ENCODE measurements at places on chromosomes 4 and X.

DNA sequence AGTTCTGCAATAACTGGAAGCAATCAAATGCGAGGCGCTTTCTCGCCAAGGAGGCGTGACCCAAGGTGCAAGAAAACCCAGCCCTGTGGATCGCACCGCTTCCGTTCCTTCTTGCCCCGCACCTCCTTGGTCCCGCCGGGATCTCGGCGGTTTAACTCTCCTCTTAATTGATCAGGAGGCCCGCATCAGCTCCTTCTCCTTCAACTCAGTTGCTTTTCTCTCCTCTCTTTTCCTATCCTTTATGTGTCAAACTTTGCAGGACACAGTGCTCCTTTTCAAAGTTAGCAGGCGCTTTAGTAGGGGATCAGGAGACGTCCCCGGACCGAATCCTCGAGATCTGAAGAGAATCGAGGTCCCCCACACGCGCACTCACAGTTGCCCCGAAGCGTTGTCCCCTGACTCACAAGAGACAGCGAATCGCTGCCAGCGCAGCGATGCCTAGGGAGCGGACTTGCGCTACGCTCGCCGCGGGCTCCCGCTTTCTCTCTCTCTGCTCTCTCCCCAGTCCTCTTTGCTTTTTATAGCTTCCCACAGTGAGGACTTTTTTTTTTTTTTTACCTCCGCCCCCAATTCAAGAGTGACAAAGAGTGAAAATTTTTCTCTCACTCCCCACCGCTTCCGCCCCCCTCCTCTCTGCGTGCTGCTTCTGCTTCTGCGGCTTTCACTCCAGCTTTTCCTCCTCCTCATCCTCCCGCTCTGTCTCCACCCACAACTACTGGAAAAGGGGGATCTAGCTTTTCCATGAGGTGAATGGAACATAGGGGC is at the start of gene DKK2:
Gene DKK2 (minus strand): TSS at position 495 of the 765 bp plus-strand sequence. CDS start 722 bp downstream, outside the sequence.
- peak; percentile 78 for DNase-seq

DNA sequence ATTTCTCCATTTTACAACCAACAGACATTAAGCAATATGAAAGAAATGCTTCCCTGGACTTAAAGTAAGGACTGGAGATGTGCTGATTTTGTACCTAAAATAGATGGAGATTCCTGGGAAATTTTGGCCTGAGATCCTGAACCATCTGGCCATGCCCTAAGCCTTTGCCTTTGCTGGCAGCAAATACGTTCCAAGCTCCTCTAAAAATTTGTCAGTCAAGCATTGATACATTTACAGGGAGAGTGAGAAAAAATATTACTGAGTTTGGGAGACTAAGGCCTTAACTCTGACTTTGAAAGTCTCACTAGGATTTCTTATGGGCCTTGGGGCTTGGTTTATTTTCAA is 63.9 kb downstream of the FHDC1 start:
- no peak for DNase-seq

DNA sequence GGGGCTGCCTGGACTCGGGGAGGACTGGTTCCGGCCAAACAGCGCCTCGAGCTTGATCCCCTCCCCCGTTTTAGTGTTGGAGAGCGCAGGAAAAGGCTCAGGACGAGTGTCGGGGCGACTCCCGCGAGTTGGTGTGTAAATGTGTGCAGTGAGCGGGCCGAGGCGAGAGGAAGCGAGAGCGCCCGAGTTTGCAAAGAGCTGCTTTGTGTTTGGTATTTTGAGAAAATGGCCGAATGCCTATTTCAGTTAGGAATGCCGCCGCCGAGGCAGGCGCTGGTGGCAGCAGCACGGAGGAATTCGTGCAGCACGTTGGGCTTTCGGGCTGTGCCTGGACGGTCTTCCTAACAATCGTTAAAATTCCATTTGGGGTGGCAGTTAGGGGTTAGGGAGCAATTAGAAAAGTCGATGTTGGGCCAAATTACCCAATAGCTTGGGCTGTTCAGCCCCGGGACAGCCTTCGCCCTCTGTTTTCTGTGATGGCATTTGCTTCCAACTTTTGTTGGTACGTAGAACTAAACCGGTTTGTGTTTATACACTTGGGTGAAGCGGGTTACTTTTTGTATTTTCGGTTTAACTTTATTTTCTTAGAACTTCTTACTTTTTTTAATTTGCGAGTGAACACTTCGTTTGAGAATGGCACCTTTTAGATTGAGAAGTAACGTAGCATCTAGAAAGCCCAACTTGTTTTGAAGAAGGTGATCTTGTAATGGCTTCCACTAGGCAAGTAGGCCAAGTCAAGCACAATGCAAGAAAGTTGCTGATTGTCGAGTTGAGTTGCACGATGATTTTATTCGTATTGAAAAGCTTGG is 1.6 kb downstream of the REST start:
- no peak for DNase-seq

DNA sequence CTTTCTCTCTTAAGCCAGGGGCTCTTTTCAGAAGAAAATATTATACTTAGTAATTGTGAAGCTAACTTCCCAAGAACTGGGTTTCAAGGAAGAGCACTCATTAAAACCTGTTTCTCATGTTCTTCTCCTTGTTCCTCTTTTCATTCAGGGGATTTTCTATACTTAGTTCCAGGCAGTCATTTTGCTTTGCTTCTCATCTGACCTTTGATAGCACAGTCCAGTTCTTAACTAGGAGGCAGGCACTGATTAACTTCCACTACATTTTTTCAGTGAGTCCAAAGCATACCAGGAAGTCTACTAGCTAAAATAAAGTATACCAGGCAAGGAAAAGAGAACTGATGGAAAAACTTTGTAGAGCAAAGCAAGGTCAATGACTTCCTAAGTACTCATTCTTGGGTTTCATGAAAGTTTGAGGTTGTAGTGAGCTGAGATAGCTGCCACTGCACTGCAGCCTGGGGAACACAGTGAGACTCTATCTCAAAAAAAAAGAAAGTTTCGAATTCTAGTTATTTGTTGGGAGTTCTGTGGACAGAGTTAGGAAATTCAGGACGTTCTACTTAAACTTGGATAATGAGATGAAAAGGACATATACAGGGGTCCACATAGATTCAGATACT is 190.1 kb upstream of the HS3ST1 start:
- no peak for DNase-seq

GRCh38 chr4:38820329-38821061 is 15.9 kb upstream of the TLR1 start:
- DNase-seq, result no peak

DNA sequence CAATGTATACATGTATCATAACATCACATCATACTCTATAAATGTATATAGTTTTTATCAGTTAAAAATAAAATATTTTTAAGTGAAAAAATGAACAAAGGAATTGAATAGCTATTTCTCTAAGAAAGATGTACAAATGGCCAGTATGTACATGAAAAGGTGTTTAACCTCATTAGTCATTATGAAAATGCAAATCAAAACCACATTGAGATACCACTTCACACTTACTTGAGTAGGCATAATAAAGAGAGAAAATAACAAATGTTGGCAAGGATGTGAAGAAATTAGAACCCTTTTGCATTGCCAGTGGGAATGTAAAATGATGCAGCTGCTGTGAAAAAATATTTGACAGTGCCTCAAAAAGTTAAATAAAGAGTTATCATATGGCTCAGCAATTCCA is 95.5 kb downstream of the IRS4 start:
- no peak for DNase-seq

- DNase-seq, result no peak
These were observed 386.4 kb upstream of the RPS6KA3 start for GRCh38 chrX:20653070-20653469.

DNA sequence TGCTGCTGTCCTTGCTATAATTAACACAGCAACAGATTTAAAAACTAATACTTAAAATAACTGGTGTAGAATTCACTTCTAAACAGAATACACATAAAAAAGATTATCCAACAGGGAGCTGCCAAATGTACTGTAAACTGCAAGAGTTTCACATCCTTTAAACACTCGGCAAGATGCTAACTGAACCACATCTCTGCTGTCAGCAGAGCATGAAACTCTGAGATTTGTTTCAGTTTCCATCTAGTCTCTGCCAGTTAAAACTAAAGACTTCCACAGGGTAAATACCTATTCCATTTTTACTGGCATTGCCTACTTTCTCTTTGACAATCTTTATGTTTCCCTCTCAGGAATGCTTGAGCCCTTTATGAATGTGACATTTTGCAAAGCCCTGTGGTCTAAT is 127.7 kb downstream of the SLC7A11 start:
- no peak for DNase-seq

GRCh38 chr4:149896432-149896831 is 80.8 kb upstream of the IQCM start:
- peak; percentile 39 for DNase-seq

DNA sequence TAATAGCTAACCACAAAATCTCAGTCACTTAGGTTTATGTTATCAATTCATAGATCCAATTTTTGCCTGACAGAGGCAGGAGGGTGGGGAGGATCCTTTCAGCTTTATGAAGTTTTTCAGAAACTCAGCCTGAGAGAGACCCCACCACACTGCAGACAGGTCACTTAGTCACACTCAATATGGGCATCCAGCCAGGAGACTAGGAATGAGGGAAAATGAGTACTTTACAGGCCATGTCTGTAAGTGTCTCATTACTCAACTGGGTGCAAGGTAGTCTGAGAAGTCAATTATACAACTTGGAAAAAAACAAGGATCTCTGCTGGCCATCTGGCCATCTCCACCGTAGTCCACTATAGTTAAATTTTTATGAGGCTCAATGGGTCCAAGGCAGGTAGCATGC is 365.9 kb downstream of the INPP4B start:
- no peak for DNase-seq

DNA sequence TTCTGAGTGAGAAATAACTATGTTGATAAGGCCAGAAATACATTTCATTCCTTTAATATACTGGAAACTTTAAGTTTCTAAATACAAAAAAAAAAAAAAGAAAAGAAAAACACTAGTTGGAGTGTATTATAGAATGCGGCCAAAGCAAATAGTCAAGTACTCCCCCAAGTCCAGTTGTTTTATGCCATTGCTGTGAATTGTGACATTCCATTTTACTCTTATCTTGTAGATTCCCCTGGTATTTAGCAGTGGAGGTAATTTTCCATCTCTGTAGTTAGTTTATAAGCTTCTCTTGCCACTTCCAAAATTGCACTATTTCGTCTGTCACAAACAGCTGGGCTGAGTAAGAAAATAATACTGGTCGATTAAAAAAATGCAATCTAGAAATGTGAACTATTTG is 426.0 kb downstream of the PCDH18 start:
- no peak for DNase-seq

DNA sequence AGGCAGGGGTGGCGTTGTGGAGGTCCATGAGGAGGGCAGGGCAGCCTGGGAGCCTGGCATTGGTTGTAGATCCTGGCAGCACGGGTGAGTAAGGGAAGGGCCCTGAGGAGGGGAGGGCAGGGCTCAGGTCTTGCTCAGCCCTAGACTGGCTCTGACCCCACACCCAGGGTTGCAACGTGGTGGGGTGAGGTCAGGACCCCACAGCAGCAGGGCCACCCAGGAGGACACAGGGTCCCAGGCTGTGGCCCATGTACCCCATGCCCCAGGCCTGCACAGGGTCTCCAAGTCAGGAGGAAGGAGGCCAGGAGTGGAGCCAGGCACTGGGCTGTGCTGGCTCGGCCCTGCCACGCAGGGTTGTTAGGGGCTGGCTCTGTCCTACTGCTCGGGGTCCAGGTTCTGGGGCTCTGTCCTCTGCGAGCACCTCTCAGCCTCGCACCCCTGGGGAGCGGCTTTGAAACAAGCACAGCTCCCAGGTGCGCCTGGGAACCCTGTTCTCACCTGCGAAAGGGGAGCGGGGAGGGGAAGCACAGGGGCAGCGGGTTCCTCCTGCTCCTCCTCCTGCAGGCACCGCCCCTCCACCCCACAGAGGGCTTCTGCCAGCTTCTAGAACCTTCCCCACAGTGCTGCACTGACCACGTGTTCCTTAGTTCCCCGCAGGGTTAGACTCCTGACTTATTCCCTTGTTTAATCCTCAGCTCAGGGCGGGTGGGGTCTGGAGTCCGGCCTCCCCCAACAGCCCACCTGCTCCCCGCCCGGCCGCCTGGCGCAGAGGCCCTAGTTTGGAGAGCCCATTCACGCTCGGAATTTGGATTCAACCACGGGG is 20.4 kb downstream of the MSANTD1 start:
- peak; percentile 47 for DNase-seq

DNA sequence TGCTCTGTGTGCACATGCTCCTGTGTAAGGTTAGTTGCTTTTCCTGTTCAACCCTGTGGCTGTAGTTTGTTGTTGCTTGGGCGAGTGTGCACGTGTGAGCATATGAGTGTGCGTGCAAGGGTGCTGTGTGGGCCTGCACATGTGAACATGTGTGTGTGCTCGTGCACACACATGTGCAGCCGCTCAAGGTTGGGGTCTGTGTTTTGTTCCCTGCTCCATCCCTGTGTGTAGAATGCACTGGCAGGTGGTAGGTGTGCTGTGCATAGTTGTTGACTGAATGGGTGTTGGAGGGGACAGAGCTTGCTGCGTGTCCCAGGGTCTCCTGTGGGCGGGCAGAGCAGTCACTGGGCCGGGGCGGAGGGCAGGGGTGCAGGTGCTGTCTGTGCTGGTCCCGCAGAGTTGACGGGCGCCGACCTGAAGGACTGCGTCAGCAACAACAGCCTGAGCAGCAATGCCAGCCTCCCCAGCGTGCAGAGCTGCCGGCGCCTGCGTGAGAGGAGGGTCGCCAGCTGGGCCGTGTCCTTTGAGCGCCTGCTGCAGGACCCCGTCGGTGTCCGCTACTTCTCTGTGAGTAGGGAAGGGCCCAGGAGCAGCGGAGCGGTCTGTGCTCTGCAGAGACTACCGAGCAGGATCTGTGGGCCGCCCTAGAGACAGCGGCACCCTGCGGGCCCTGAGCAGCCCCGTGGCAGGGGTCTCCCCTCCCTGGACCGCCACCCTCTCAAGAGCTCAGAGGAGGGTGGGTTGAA is 27.9 kb upstream of the HGFAC start:
- peak; percentile 14 for DNase-seq

- no peak for DNase-seq
These were observed 1.4 kb upstream of the CAMK2D start for GRCh38 chr4:113763029-113763285.

- no peak for DNase-seq
These were observed 30.0 kb upstream of the APELA start for GRCh38 chr4:164847016-164847415.

GRCh38 chrX:43970528-43970927 is 2.7 kb downstream of the NDP start:
- DNase-seq, result no peak

DNA sequence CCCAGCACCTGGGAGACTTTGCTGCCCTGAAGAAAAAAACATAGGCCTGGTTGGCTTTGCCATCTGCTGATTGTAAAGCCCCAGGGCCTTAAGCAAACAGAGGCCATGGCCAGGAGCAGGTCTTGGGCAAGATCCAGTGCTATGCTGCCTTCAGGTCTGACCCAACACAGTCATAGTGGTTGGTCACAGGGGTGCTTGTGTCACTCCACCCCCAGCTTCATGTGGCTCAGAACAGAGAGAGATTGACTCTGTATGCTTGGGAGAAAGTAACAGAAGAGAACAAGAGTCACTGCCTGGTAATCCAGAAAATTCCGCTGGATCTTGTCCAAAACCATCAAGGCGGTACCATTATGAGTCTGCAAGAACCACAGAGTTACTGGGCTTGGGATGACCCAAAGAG is 24.4 kb upstream of the SMARCA5 start:
- DNase-seq, result no peak

DNA sequence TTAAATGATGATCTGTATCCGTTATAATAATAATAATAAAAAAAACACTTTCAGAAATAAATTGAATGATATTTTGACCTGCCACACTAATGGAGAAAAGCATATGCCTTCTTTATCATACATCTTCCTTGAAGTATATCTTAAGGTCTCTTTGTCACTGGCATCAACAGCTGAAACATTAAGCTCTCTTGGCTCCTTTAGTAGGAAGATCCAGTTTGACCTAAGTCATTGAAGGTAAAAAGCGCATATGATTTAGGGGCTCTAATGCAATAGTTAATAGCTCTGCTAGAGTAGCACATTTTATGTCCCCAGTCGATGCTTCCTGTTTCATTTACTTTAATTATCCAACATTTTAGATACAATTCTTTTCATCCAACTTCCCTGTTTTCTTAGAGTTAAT is 1010.8 kb downstream of the STPG2 start:
- no peak for DNase-seq

Data from right hindlimb (tissue), 1 donor.